ENCODE measurements at places on chromosomes 5 and 9.
A peak's percentile ranks its signal among the peaks of the same experiment; 100 is the strongest.

- ATAC-seq: peak; percentile 59
Measured at GRCh38 chr5:27267209-27267824, 228.9 kb upstream of the CDH9 start.

GRCh38 chr9:131496844-131497405, 5.8 kb upstream of the POMT1 start:
- no peak for ATAC-seq

GRCh38 chr5:146365618-146366017, 27.0 kb downstream of the POU4F3 start:
- ATAC-seq: no peak

GRCh38 chr5:103519550-103519949, 43.0 kb downstream of the NUDT12 start:
- no peak for ATAC-seq

DNA sequence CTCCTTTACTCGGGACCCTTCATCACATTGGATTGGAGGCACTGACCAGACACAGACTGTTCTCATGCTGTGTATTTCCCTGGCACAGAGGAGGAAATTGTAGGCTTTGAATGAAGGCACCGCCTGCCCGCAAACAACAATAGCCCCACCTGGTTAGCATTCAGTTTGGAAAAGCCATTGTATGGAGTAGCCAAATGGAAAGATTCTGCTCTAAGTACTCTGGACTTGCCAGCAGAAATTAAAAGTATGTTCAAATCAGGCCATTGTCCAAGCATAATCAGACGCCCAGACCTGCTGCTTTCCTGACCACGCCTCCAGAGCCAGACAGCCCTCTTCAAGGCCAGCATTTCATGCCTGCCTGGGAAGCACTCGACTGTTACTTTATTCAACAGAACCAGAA, 8.0 kb upstream of the SEMA4D start:
- ATAC-seq: no peak

DNA sequence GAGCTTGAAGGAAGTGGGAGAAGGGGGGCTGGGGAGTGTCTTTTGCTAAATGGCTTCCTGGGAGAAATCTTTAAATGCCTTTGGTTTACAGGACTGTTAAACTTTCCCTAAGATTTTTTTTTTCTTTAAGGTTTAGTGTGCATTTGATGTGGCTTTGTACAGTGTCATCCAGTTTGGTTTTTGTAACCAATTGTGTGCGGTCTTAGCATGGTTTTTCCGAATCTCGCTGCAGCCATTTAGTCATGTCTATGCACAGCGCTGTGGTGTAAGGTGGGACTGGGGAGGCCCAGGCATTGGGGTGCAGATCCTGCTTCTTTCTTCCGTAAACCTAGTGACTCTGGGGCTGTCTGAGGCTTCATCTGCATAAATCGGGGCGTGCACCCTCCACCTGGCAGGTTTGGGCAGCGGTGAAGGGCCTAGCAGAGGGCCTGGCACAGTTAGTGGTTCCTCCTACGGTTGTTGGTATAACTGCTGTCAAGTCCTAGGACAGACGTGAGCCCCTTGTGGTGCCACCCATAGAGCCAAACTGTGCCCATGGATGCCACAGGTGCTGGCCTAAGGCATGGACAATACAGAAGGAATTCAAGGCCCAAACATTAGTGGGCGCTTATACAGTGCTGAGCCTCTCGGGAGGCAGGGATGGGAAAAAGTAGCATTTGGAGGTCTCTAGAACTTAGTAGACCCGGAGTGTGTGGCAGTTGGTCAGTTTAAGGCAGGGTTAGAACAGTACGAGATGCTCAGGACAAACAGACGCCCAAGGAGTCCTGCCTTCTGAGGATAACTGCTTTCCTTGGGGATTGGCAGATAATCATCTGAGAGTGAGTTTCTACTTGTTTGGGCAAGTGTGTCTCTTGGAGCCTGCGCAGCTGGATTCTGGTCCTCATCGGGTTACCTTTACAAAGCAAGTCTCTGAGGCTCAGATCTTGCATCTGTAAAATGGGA, 1.5 kb downstream of the PRRC2B start:
- ATAC-seq: peak; percentile 89

- ATAC-seq: no peak
Measured at GRCh38 chr9:22175972-22176545, 167.0 kb upstream of the CDKN2B start.

- ATAC-seq: no peak
Measured at GRCh38 chr9:18874069-18874468, 158.9 kb downstream of the SAXO1 start.

- ATAC-seq: peak; percentile 95
Measured at GRCh38 chr5:88826646-88827585, 56.1 kb downstream of the MEF2C start.
